ENCODE measurements at places on chromosomes 4 and X.

- DNase-seq, result no peak
Measured at GRCh38 chr4:15963001-15963451, at the start of gene FGFBP2. TSS of gene FGFBP2 (minus strand) at chr4:15963175. CDS start at chr4:15963129, 46 bp downstream.

- no peak for DNase-seq
Measured at GRCh38 chr4:119971431-119972084, 95.1 kb downstream of the MAD2L1 start.

DNA sequence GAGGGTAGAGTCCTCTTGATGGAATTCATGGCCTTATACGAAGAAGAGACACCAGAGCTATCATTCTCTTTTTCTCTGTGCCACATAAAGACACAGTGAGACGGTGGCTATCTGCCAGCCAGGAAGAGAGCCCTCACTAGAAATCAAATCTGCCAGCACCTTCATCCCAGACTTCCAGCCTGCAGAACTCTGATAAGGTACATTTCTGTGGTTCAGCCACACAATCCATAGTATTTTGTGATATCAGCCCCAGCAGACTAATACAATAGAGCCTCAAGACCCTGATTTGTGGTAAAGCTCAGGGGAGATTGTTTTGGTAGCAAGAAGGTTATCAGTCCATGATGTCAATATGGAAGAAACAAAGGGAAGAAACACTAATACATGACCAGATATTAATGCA, 1213.2 kb downstream of the NLGN4X start:
- DNase-seq, result no peak

DNA sequence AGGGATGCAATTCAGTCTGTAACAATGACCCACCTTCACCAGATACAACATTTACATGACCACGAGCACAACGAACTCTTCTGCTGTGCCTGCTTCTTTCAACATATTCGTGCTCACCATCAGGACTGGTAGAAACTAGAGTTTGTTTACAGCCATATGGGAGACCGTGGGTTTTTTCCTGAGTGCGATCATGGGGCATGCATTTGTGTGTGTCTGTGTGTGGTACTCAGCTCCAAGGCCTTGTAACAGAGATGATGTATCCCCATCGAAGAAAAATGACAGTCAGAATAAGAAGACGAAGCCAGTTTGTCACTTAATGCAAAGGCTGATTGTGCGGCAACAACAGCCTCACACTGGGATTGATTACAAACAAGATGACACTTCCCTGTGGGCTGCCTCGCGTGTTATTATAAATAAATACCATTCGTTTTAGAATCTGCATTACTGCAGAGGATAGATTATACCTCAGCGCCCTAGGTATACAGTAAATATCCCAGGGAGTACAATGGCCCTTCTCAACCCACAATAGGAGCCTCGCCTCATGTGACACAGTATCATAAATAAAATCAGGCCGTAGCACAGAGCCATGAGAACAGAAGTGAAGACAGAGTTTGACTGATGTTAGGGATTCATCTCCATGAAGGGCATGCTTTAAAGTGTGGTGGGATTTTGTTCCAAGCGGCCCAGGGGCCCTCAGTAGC, 97.3 kb upstream of the NOCT start:
- no peak for DNase-seq

DNA sequence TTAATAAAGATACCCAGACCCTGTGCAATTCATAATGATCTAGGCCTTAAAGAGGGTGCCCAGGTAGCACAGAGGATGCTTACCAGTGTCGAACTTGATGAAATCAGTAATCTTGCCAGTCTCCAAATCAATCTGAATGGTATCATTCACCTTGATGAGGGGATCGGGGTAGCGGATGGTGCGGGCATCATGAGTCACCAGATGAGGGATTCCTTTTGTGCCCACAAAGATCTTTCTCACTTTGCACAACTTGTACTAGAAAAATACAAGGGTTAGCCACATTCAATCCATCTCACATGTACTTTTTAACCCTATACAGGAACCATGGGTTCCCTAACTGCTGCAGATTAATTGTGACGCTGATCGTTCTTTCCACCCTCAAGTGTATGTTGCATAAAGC, 3.3 kb downstream of the RPS4X start:
- DNase-seq, result no peak

DNA sequence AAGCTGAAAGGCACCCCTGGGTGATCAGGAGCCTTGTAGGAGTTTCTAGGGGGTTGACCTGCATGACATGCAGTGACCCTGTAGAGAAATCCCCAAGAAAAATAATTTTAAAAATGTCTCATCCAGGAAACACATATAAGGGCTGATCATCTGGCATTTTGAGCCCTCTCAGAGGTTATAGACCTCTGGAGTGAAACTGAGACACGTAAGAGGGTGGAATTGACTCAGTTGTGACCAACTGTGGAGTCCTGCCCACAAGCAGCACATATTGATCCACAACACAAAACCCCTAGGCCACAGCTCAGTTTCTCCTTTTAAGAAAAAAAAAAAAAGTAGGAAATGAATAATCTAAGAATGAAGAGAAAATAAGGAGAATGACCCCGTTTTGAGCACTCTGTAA, 32.5 kb upstream of the MTMR8 start:
- DNase-seq, result no peak

DNA sequence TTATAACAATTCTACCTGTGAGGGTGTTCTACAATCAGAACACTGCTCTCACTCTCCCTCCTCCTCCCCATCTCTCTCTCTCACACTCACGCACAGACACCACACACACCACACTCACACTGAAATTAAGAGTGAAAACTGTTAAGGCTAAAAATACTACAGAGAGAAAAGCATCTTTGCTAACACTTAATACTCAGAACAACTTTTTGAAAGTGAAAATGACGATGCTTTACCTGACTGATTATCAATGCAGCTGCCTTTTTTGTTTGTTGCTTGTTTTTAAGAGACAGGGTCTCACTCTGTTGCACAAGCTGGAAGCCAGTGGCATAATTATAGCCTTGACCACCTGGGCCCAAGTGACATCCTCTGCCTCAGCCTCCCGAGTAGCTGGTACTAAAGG, 222.4 kb downstream of the APBB2 start:
- DNase-seq, result no peak

- DNase-seq, result no peak
Measured at GRCh38 chrX:9775930-9776329, 10.3 kb upstream of the GPR143 start.

- no peak for DNase-seq
Measured at GRCh38 chr4:185109736-185110135, 33.3 kb upstream of the SLC25A4 start.

- DNase-seq, result no peak
Measured at GRCh38 chr4:80173841-80174240, 23.5 kb upstream of the PRDM8 start.

GRCh38 chr4:47334652-47335051, 128.8 kb downstream of the COMMD8 start:
- DNase-seq, result no peak
